ENCODE measurements at places on chromosomes 2 and 18.
A peak's percentile ranks its signal among the peaks of the same experiment; 100 is the strongest.

- no peak for DNase-seq
Measured at GRCh38 chr2:172011812-172012575, 12.2 kb downstream of the METAP1D start.

- DNase-seq: no peak
Measured at GRCh38 chr2:133334923-133335322, 233.3 kb downstream of the NCKAP5 start.

DNA sequence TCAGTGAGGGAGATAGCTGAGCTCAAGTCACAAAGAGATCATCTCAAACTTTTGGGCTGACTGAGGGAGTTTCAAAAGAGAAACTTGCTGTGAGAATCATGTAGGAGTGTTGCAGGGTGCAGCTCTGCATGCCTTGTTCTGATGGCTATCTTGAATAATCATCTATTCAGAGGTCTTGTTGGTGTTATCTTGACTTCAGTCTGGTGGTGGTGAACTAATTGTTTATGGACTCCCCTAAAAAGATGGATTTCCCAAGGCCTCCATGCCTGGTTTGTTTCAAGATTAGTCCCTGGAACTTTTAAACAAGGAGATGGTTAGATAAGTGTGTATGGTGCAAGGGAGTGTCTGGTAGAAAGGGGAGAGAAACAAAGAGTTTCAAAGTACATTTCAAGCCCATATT is 29.8 kb downstream of the SLC39A6 start:
- DNase-seq: no peak

- DNase-seq: no peak
Measured at GRCh38 chr2:145617906-145618305, 1098.0 kb upstream of the ZEB2 start.

GRCh38 chr2:230890646-230891045 is 25.9 kb downstream of the ITM2C start:
- no peak for DNase-seq

- DNase-seq: no peak
Measured at GRCh38 chr18:9994701-9995235, 81.0 kb downstream of the VAPA start.

- DNase-seq: no peak
Measured at GRCh38 chr18:48896875-48897511, 53.8 kb downstream of the SMAD7 start.

DNA sequence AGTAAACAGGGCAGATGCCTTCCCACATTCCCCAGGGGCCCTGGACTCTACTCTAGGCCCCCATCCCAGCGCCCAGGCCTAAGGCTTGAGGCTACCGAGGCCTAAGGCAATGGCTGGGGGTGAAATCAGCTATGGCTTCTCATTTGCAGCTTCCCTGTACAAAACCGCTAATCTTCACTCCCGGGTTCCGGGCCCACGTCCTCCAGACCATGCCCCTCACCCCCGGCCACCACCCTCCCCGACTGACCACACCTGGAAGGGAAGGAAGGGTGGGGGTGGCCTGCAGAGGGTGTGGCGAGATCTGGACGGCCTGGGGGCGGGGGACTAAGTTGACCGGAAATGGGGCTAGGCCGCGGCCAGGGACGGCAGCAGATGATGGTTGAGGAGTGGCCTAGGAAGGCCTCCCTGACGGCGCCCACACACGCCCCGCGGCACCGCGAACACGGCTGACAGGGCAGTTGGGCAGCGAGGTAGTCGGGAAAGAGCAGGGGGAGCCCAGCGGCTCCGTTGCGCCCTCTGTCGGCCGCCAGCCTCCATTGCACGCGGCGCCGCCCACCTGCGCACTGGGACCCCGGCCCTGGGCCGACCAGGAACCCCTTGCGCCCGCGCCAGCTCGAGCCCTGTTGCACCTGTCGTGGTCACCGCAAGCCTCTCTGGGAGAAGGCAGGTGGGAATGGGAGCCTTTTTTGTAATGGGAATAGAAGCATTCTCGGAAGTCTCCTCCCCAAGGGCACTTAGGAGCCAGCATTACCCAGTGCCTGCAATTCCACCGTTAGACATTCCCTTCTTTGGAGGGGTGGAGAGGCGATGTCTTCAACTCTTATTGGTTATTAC is 117.1 kb upstream of the STPG4 start:
- DNase-seq: peak; percentile 32

- no peak for DNase-seq
Measured at GRCh38 chr18:55522011-55522410, 66.0 kb downstream of the TCF4 start.

DNA sequence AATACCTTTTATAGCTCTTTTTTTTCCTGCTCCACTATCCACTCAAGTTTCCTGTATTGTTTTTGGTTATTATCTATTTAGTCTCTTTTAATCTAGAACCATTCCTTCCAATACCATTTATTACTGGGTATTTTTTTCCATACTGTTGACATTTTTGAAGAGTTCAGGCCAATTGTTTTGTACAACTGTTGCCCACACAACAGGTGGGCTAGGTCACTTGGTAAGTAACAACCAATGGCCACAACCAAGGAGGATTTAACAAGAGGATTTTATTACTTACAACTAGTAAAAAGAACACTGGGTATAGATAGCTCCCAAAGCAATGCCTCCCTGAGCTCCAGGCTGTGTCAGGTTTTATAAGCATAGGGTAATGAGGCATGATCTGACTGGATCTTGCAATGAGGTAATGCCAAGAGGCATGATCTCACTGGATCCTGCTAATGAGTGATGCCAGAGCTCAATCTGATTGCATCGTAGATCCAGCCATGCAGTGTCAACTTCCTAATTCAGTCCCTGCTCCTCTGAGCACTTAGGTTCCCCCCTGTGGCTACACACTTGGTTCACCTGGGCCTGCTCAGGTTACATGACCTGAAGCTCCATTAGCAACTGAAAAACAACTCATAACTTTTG is 7.1 kb upstream of the CEP68 start:
- no peak for DNase-seq

GRCh38 chr2:209463226-209463625 is 39.4 kb downstream of the MAP2 start:
- DNase-seq: no peak

- no peak for DNase-seq
Measured at GRCh38 chr2:216860426-216861137, 718 bp upstream of the TNP1 start.

All from COR-L47 (cell line).